ENCODE measurements at places on chromosomes 16 and 17.

DNA sequence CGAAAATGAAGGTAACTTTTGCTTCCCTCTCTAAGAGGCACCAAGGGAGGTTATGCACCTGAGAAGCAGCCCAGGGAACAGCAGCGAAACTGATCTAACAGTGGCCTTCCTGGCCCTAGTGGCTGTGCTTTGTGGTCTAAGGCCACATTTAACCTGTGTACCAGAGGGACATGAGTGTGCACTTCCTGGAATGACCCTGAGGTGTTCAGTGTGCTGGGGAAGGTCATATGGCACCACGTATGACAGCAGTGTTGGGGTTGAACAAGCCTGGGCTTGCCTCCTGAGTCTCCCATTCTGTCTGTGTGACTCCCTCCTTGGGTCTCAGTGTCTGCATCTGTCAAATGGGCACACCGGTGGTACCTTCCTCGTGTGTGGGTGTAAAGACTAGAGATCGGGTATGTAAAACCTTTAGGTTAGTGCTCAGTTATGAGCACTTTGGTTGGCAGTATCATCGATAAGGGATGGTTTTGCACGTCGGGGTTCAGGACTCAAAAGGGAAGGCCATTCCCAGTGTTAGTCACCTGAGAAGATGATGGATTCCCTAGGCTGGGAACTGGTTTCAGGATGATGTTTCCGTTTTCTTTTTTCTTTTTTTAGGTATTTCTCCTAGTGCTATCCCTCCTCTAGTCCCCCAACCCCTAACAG, 31.9 kb downstream of the PLCG2 start:
- no peak for DNase-seq

DNA sequence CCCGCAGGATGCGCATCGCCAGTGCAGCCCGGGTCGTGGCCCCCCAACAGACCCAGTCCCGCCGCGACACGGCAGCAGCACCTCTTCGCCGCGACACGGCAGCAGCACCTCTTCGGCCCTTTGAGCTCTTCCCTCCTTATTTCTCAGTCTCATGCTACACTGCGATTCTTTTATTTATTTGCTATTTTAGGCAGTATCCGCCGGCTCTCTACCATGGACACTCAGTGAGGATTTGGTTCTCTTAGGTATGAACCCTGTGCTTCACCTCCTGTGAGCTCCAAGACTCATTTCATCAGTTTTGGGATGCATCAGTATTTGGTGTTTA, 8.3 kb upstream of the MAP2K3 start:
- no peak for DNase-seq

DNA sequence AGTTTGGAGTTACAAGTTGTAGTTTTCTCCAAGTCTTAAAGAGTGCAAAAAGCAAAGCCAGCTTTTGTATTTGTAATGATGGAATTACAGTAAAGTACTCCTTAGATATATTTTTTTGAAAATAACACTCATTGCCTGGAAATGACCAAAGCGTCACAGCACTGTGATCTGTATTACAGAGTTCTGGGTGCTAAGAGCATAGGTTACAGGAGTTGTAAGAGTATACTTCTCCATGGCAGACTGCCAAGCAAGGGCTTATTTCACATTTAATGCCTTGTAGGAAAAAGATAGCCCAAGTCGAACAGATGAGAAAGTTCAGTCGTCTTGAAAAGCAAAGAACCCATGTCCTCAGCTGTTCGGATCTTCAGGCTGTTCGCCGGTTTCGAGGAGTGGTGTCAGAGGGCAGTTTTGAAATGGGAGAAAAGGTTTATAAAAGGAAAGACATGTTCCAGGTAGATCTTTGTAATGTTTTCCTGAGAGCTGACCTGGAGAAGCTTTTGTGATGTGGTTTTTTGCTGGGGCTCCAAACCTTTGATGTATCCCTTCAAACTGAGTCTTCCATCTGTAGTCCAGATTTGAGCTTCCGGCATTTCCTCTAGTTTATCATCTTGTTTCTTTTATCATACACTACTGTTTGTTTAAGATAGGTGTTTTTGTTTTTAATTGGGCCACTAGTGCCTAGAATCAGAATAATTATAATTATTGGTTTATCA, 41.3 kb downstream of the ERCC4 start:
- DNase-seq = no peak

- no peak for DNase-seq
Observed at GRCh38 chr16:81846105-81846504, 67.0 kb downstream of the PLCG2 start.

GRCh38 chr16:2912330-2913199, 834 bp downstream of the FLYWCH1 start:
- DNase-seq = peak; percentile 23

DNA sequence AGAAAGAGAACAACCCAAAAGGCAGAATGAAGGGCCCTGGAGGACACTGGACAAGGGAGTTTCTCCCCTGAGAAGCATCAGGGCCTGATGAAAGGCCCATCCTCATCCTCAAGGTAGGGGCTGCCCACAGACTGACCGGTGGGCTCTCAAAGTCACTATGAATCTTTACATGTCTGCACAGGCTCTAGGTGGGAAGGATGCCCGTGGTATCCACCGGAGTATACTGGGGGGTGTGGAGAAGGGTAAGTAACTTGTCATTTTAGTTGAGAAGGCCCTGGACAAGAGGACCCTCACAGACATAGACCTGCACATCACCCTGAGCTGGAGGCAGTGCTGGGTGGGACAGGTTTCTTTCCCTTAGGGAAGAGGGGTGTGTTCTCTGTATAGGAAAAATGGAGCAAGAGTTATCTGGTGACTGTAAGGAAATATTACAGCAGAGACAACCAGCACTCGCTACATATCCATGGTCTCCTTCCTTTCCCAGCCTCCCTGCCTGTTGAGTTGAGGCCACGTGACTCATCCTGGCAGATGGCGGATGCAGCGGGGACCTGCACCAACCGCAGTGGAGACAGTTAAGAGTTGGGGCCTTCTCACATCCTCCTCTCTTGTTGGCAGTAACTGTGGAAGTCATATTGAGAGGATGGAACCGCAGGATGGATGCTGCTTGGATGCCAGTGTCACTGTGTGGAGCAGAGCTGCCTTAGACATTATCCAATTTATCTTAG, 45.6 kb upstream of the KCNJ12 start:
- no peak for DNase-seq

DNA sequence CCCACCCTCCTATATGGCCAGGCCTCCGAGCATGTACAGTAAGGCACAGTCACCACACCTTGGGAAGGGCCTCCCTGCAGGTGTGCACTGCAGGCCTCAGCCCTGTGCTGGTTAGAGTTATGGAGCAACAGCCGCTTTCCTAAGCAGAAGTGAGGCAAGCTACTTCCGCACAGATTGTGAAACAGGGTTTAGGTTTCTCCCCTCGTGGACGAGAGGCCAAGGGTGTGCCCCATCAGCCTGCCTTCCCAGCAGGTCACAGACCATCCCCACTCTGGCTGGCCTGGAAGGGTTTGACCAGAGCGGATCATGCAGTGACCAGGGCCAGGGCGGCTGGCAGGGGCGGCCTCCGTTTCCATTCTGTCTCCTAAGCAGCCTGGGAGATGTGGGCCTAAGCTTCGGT, 4.7 kb downstream of the MSRB1 start:
- no peak for DNase-seq

DNA sequence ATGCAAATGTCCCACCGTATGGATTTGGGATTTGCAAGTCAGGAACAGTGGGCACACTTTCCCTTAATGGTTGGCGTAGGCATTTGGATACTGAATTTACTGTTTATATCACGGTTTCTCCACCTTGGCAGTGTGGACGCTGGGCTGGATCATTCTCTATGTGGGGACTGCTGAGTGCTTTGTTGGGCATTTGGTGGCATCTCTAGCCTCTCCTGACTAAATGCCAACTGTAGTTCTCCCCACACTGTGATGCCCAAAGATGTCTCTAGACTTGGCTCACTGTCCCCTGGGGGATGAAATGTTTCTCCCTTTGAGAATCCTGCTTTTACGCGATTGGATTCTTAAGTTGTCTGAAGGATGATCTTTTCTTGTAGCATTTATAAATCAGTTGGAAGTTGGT, 49.0 kb downstream of the RBFOX1 start:
- no peak for DNase-seq

DNA sequence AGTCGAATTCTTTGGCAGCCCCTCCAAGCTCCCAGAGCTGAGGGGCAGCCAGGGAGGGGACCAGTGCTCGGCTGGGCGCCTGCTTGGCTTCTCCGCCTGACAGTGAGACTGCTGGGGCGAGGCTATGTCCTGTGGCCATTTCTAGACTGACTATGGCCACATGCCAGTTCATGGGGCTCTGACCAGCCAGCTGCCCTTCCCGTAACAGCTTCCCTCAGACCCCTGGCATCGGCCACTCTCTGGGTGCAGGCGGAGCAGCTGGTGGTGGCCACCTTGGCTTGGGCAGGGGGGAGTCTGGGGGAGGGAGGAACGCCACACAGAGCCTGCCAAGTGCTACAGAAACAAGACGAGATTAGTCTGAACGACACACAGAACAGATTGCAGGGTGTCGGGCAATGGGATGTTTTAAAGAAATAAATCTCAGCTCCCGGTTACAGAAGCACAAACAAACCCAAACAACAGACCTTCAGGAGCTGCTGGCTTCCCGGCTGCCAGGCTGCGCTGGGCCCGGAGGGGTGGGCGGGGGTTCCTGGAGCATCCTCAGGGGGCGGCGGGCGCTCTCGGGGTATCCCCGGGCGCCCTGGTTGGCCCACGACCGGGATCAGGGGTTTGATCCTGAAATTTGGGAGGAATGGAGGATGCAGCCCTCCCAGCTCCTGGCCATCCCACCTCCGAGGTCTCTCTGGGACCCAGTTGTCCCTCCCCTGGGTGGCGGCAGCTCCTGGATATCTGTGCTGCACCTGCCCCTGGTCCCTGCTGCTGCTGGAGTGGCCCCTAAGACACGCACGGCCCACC, 34.5 kb downstream of the TBC1D16 start:
- DNase-seq = no peak

DNA sequence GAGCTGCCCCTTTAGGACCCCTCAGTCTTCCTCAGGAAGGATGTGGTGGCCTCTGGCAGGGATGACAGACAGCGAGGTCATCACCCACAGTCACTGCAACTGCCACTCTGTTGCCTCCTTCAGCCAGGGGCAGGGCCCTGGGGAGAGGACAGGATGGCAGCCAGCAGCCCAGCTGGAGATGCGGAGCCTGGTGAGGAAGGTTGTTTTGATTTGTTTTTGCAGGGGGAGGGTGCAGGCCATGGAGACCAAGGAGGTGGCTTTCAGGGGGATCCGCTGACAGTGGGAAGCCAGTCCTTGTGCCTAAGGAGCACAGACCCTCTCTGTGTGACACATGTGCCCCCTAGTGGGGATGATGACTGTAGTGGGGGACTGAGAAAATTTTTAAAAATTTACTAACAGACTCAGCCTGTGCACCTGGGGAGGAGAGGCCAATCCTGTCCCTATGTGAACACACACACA, 7.4 kb downstream of the PRCD start:
- DNase-seq = peak; percentile 49

- DNase-seq = no peak
Observed at GRCh38 chr17:78694805-78695531, 87.1 kb downstream of the CYTH1 start.

DNA sequence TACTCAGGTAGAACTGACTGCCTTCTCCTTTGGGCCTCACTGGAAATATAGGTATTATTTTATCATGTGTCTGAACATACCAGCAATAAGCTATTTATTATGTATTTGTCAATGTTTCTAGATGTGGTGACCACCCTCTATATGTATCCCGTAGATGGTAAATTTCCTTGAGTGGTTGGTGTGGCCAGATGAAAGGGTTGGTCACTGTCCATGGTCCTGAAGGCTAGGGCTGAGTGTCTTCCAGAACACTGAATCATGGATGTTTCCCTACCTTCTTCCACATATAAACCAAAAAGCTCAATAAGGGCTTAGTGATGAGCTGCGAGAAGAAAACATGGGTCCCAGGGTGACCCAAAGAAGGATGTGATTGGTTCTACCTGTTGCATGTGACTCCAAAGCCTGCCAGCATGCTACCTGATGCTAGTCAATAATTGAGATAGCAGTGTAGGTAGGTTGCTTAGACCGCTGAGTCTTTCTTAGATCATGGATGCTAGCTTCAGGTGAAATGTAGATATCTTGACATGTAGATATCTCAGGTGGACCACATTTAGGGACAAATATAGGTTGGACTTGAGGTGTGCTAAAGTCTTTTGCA, 150.3 kb downstream of the ASIC2 start:
- DNase-seq = no peak

- no peak for DNase-seq
Observed at GRCh38 chr17:43877451-43878155, 29.7 kb downstream of the MPP2 start.

- DNase-seq = no peak
Observed at GRCh38 chr17:44105941-44106340, 17.5 kb downstream of the HDAC5 start.

Data from T-helper 9 cell (primary cell).